Nucleus accumbens (tissue), 56 donors: ENCODE measurements at places on chromosomes 7 and 10.

DNA sequence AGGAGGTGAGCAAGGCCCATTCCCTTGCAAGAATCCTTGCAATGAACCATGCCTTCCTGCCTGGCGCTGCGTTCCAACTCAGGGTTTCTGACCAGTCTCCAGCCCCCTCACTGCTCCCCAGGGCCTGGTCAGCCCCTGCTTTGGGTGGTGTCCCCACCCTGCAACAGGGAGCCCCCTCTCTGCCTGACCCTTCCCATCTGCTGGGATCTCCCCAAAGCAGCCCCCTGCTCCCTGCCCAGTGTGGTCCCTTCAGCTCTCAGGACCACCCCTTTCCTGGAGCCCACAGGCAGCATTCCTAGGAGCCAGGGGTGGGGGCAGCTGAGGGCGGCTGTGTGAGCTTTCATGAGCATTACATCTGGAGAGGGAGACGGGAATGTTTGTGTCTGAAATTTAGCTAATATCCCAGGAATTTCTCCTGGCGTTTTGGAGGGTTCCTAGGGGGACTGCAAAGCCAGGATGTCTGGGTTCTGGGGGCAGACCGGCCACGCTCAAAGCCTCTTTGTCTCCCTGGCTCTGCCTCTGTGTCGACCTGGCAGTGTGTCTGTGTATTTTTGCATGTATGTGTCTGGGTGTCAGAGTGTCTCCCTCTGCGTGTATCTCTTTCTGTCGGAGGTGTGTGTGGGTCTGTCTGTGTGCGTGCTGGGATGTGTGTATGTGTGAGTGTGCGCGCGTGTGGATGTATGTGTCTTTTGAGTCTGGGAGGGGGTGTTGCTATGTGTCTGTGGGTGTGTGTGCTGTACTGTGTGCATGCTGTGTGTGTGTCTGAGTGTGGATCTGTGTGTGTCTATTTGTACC is 300.5 kb upstream of the ZMIZ1 start:
- no peak for DNase-seq

- no peak for DNase-seq
Measured at GRCh38 chr10:77879710-77880109, 46.8 kb downstream of the DLG5 start.

GRCh38 chr10:8444630-8445029 is 390.1 kb downstream of the GATA3 start:
- DNase-seq, result no peak

DNA sequence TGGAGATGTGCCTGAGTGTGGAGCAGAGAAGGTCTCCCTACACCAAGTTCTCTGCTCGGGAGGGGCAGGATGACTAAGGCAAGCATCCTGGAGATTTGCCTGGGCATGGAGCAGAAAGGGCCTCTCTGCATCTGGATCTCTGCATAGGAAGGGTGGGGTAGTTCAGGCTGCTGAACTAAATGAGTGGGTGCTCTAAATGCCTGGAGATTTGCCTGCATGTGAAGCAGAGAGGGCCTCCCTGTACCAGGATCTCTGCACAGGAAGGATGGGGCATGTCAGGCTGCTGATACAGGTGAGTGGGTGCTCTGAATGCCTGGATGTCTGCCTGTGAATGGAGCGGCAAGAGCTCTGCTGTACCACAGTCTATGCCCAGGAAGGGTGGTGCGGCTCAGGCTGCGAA is 680.7 kb downstream of the SUGCT start:
- DNase-seq, result no peak

DNA sequence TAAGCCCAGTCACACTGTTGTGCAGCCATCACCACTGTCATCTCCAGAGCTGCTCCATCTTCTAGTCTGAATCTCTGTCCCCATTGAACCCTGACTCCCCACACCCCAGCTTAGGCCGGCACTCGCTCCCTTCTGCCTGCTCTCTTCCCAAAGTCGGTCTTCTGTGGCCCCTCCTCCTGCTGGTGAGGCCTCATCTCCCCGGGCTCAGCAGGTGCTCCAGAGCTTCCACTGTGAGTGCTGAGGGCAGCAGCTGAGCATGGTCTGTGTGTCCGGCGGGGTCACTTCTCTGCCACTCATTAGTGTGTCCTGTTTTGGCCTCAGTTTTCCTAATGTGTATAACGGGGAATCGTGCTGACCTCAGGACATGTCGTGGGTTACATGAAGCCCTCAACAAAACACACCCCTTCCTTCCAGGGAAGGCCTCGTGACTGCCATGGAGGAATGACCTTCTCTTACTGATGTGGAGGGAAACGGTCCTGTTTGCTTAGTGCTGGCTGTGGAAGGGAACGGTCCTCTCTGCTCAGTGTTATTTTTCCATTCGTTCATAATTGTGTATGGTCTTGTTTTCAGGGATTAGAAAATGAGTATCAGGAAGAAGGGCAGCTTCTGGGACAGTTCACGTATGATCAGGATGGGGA is 4.3 kb upstream of the GET4 start:
- DNase-seq, result no peak

GRCh38 chr10:100103581-100103980 is 21.9 kb upstream of the CPN1 start:
- DNase-seq, result no peak

GRCh38 chr10:48215486-48216203 is 58.9 kb downstream of the FRMPD2 start:
- DNase-seq, result no peak

GRCh38 chr10:56623064-56623463 is 262.0 kb upstream of the ZWINT start:
- no peak for DNase-seq

DNA sequence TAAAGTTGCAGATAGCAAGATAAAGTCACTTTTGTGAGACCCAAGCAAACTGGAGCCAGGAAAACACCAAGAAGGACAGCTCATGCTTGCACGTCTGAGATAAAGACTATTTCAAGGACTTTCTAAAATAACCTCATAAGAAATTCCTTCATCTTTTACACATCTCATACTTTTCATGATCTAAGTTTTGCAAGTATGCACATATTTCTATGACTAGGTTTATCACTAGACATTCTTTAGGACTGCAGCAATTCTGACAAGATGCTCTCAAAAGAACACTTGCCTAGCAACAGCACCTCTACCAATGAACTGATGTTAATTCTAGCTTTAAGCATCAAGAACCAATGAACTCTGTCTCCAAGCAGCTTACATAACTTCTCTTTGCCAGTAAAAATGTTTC is 457.6 kb downstream of the SEMA3D start:
- no peak for DNase-seq

DNA sequence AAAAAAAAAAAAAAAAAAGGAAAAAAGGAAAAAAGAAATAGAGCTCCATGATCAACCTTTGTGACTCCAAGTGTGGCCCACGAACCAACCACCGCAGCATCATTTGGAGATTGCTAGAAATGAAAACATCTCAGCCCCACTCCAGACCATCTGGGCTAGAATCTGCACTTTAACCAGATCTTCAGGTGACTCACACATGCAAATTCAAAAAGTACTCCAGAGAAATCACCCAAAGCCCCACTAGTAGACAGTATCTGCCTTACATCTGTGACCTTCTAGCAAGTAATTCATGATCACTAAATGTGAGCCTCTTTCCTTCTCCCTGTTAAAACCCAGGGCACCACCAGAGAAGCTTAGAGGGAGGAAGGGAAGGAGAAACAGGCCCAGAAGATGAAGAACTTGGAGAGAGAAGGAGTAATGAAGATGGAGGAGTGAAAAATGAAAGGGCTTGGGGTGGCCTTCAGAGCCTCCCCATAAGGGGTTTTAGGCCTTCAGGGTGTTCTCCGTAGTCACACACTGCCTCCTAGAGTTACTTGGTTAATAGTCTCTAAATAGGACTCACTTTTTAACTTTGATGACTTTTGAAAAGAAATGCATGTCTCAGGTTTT is 94.0 kb downstream of the SLC37A3 start:
- no peak for DNase-seq

DNA sequence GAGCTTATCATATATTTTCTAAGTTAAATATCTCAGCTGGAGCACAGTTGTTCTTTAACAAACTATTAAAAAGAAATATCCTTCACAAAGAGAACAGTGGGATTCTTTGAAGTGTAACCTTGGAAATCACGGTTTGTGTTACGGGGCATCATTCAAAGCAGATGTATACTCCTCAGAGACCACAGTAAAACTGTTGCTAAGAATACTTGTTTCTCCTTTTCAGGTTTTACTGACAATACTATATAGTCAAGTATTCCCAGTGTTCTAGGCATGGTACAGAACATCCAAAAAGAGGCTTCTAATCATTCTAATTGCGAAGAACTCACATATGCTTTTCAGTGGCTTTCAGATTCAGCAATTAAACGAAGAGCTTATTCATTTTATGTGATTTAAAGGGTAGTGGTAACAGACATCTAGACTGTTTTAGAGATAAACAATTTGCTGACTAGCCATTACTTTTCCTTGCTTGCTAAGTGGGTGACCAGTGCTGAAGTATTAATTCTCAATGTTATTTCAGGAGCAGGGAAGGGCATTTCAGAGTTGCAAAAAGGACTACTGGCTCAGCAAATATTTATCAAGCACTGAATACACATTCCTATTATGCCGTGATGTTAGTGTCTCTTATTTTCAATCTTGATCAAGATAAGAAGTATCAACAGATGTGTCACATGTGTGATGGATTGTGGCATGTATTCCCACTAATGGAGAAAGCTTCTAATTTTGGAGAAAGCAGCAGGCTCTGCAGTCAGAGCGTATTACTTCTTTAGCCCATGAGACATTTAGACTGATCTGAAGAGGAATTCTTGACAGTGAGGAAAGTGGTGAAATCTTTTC is 236.8 kb downstream of the RNLS start:
- no peak for DNase-seq

GRCh38 chr7:22561895-22562593 is 62.1 kb upstream of the STEAP1B start:
- no peak for DNase-seq

GRCh38 chr10:79254333-79255006 is 92.8 kb upstream of the PPIF start:
- DNase-seq, result no peak

DNA sequence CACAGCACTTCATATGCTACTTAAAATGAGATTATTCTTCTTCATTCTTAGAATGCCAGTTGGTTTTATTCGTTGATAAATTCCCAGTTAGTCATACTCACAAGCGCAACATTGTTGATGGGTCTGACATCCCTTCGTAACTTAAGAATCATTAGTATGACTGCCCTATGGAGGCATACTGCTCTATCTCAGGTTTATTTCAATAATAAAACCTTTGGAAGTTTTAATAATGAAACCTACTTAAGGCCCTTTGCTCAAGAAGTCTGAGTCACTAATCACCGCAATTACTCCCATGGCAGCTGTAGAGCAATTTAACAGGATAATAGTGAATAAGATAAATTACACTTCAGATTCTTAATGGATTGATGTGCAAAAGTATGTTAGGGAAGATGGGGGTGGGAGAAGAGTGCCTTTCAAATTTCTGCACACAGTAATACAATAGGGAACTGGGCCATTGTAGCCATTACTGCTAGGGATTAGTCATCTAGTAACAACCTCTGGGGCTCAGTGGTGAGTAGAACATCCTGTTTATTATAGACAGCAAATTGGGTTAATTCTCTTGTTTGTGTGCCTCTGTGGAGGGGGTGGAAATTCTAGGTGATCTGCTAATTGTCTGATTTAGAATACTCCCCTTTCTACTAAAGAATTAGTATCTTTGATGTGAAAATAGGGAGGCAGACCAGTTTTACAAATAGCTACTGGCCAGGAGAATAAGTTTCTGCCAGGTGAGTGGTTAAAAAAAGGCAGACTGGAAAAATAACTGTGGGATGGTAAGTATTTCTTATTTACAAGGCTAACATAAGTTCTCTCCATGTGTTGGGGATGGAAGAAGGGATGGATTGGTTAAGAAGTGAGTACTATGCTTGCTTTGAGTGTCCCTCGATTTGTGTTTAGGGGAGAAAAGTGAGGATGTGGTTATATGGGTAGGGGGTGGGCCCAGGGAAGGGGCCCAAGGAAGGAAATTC is 74.5 kb upstream of the VKORC1L1 start:
- peak; percentile 23 for DNase-seq

- DNase-seq, result no peak
Measured at GRCh38 chr7:28592861-28593260, 180.5 kb downstream of the CREB5 start.

DNA sequence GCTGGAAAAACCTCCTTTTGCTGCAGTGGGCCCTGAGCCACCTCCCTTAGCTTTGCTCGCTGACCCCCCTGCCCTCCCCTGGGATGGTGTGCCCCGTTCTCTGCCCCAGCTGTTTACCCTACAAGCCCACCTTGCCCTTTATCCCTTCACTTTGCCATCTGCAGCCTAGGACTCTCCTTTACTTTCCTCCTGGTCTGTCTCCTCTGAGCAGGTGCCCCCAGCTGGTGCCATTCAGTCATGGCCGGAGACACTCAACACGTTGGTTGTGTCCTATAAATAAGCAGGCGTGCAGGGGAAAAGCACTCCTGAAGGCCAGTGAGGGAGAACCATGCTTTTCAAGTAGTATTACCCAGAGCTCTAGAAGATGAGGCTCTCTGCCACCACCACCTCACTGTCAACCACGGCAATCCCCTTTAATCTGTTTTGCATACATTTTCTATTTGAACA is 6.1 kb downstream of the RASSF4 start:
- DNase-seq, result no peak

GRCh38 chr7:88396948-88397322 is 90.2 kb upstream of the STEAP4 start:
- DNase-seq, result no peak

DNA sequence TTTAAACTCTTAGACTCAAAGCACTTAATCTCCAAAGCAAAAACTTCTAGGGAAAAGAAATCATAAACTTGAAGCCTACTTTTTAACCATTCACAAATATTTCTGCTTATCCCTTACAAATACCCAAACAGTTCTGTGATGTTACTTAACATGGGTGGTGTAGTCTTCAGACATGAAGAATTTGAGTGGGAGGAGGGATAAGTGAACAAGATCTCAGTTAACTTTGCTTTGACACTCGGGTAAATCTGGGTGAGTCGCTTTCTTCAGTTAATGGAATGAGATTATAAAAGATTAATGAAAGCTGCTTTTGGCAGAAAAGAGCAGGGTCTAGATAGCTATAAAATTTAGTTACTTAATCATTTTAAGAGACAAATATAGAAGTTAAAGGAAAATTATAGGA is 47.5 kb downstream of the RNF133 start:
- no peak for DNase-seq

DNA sequence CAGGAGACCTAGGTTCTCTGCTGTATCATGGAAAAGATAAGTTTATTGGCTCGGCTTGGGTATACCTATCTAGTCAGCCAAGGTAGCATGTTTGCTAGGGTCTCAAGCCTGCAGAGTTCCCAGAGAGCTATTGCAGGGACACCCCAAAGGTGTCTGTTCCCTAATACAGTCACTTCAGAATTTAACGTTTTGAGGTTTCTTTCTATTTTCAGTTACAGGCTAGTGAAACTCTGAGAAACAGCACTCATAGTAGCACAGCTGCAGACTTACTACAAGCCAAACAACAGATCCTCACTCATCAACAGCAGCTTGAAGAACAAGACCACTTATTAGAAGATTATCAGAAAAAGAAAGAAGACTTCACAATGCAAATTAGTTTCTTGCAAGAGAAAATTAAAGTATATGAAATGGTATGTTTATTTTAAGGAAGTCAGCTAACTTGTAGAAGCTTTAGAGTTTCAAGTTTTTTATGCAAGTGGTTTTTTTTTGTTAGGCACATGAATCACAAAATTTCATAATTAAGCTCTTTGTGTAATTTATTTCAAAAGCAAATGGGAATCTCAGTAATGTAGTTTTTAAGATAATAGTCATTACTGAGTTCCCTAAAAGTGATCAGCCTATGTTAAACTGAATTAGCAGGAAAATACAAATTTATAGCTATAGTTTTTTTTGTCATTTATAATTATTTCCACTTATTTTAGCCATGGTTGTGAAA is 54.9 kb downstream of the AKAP9 start:
- no peak for DNase-seq
